ENCODE measurements at places on chromosomes 7 and 10.
A peak's percentile ranks its signal among the peaks of the same experiment; 100 is the strongest.

DNA sequence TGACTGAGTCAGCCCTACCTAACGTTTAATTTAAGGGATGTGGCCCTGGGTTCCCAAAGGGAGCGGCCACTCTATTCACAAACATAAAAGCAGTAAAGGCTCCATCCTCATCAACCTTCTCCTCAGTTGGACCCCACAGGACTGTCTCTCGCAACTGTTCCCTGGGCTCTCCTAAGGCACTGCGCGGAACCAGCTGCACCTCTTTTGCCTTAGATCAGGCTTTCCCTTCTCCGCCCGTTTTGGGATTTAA, 689 bp upstream of the GTPBP4 start:
- peak; percentile 66 for DNase-seq

DNA sequence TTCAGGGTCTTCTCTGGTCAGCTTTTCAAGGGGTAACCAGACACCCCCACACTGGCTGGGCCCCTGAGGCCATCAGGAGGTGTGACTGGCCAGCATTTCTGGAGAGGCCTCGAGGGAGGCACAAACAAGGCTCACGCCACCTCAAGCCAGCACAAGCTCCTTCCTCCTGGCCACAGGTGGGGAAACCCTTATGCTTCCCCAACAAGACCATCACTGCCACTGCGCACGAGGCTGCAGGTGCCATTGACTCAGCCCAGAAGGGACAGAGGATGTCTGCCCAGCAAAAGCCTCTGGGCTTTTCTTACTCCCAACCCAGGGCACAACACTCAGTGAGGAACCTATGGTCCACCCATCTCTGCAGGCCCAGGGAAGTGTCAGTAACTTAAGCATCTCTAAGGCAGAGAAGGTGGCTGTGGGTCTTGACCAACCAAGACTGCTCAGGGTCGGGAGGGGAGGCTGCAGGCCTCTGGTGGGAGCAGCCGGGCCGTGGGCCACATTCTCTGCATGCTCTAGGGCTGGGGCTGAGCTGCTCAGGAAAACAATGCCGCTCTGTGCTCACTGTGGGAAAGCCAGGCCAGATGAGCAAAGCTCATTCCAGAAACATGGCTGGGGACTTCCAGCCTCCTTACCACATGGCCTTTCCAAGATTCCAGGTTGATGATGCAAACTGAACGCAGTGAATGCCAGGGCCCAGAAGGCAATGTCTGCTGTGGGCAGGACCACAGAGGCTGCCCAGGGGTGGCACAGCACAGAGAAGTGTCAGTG, 24.2 kb upstream of the RASSF4 start:
- DNase-seq: no peak

DNA sequence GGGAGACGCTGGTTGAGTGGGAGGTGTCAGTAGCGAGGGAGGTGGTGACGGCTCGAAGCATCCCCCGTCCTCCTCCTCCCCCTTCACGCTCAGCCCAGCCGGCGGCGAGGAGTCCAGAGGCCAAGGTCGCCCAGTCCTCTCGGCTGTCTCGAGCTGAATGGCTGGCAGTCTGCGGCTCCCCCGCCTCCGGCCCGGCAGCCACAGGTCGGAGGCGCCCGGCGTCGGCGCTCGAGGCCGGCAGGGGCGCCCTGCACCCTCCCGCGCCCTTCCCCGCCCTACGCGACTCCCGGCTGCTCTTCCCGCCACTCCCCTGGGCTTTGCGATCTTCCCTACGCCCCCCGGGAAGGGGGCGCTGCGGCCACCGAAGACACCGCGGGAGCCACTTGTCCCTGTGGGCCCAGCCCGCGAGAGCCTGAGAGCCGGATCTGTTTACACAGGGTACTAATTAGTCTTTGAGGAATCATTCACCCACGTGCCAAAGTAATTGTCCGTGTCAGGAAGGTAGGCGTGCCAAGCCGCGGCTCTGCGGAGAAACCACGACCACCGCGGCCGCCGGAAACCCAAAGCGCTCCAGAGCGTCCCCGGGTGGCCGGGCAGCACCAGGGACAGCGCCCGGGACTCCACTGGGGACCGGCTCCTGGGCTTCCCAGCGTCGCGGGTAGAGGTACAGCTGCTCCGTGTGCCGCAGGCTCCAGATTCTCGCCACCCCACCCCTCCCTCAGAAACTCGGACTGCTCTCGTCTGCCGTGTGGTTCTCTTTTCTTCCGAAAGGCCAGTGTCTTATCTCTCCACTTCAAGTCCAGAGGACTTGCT, at the start of gene NXPH1:
Gene NXPH1, plus strand, starts transcription at position 133 of the 813 bp plus-strand sequence.
- DNase-seq: no peak

- DNase-seq: peak; percentile 66
These were observed 12.2 kb downstream of the ARPC1B start for GRCh38 chr7:99386584-99387238.

GRCh38 chr7:134255814-134256213, 60.9 kb downstream of the SLC35B4 start:
- no peak for DNase-seq

DNA sequence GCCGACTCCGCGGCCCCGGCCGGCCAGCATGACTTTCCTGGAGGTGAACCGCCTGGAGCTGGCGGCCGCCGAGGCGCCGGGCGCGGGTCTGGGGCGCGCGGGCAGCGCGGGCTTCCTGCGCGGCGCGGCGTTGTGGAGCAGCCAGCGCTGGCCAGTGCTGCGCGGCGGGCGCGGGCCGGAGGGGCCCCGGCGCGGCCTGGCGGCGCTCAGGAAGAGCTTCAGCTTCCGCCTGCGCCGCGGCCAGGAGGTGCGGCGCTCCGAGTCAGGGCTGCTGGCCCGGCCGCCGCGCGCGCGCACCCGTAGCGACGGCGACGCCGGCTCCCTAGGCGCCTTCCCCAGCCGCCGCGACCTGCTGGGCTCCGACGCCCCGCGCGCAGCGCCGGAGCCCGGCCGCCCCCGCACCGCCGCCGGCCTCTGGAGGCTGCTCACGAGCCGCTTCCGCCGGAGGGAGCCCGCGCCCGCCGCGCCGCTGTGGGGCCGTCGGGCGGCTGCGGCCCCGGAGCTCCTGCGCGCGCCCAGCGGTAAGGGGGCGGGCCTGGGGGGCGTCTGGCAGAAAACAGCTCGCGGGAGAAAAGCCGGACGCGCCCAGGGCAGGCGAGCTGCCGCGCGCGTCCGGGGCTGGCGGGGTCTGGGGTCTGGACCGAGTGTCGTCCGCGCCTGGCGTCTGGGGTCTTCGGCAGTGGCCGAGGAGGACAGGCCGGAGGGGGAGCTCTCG, 29.0 kb downstream of the AGAP3 start:
- DNase-seq: no peak

DNA sequence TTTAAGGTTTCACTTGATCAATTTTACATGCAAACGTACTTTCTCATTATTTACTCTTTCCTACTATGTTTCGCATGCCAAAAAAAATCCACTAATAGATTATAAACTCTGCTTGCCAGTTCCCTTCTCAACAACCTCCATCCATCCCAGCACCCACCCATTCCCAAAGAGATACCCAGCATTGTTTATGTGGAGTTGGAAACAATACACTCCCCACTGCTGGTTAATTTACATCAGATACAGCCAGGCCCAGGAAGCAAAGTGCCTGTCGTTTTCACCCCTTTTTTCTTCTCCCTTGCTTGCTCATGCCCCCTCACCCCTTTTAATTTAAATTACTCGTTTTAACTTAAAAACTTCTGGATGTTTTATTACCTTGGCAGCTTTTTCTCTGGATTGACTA, 59.9 kb downstream of the HIBADH start:
- no peak for DNase-seq

- no peak for DNase-seq
These were observed 75.0 kb upstream of the MAGI2 start for GRCh38 chr7:79528421-79528820.

DNA sequence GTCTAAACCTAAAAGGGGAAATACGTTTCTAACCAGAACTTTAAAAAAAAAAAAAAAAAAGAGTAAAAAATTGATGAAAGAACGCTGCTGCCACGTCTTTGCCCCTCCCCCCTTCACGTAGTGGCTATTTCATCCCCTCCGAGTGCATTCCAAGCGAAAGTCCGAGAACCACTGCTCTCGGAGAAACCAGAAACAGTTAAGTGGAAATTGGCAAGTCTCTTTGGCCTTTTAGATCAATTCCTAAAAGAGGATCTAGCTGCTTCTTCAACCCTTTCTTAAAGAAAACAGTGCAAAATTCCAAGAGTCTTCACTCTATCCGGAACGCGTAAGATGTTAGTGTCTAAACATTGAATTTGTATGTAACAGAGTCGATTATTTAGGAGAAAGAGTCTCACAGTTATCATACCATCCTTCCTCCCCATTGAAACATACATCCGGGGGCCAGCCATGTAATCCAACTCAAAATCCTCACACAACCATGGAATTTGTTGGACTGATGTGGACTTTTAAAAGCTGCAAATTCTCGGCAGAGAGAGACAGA, 1.1 kb downstream of the P4HA1 start:
- peak; percentile 77 for DNase-seq

Measured in RKO (cell line).